Immature natural killer cell (primary cell): ENCODE measurements at places on chromosomes 1 and 21. TPM values are rescaled to one million over a fixed set of nuclear protein-coding genes. Genes with fewer than 3 reads are reported as not detected.

Gene PAQR6
- 2.1 TPM for polyA plus RNA-seq

Gene PLEKHA6
- polyA plus RNA-seq: not detected

Gene RAB42
- not detected for polyA plus RNA-seq

Gene ACTL8
- not detected for polyA plus RNA-seq

Gene ZDHHC18
- 8.8 TPM for polyA plus RNA-seq
